ENCODE measurements at places on chromosomes 2 and 18. TPM values are rescaled to one million over a fixed set of nuclear protein-coding genes. Genes with fewer than 3 reads are reported as not detected.

DNA sequence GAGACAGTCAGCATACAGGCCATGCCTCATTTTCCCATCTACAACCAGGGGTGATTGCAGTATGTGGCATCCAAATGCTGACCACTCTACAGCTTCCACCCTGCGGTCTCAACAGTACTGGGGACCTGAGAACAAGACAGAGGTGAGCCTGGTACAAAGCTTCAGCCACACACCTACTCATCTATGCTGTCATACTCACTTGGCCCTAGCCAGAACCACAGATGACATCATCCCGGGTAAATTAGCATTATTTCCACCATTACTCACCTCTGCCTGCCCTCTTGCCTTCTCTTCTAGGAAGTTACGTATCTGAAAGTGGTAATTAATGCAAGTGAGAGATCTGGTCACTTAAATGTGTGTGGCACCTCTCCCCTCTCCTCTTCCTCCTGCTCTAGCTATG, 208.2 kb upstream of the ARL4C start:
- no peak for DNase-seq
- no peak overlapping the region for H3K4me3 ChIP-seq
- no peak overlapping the region for H3K27ac ChIP-seq
- H3K4me1 ChIP-seq, result no peaks in the 10 kb centered on the region
- H3K36me3 ChIP-seq, result no peaks in the 10 kb centered on the region

DNA sequence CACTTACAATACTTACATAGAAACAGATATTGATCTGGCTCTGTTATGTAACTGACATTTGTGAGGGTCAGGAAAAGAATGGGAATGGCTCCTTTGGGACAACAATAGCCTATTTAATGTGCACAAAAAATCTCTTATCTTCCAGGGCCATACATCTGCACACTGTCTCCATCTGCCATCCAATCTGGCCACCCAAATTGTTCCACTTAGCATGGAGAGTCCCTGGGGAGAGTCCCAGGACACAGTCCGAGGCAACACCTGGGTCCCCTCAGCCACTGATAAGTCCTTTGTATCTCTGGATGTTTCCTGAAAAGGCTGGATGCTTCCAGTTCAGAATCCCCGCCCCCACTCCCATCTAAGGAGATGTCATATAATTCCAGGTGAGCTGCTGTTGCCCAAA, 274.2 kb upstream of the NCKAP5 start:
- H3K4me1 ChIP-seq, result peaks cover 3% of the 10 kb centered on the region
- H3K4me3 ChIP-seq, result no peak overlapping the region
- no peaks in the 10 kb centered on the region for H3K36me3 ChIP-seq
- no peaks in the 10 kb centered on the region for H3K27me3 ChIP-seq

- H3K27ac ChIP-seq, result no peak overlapping the region
- H3K27me3 ChIP-seq, result no peaks in the 10 kb centered on the region
- peaks cover 16% of the 10 kb centered on the region for H3K36me3 ChIP-seq
Observed at GRCh38 chr2:84450288-84451227, 8.5 kb downstream of the SUCLG1 start.

DNA sequence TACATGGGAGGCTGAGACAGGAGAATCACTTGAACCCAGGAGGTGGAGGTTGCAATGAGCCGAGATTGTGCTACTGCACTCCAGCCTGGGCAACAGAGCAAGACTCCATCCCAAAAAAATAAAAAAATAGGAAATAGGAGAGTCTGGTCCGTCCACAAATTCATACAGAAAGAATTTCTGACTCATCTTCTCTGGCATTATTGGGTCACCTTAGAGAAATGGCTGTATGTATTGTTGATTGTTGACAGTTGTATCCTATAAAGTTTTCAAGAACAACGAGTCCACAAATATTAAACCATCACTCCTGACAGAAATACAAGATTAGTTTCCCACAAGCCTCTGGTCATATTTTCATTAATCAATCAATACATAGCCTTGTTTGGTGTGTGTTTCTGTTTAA, 20.4 kb downstream of the RBM43 start:
- no peaks in the 10 kb centered on the region for H3K27me3 ChIP-seq
- no peaks in the 10 kb centered on the region for H3K4me1 ChIP-seq
- no peak for DNase-seq
- no peak overlapping the region for H3K4me3 ChIP-seq
- H3K27ac ChIP-seq, result no peak overlapping the region

DNA sequence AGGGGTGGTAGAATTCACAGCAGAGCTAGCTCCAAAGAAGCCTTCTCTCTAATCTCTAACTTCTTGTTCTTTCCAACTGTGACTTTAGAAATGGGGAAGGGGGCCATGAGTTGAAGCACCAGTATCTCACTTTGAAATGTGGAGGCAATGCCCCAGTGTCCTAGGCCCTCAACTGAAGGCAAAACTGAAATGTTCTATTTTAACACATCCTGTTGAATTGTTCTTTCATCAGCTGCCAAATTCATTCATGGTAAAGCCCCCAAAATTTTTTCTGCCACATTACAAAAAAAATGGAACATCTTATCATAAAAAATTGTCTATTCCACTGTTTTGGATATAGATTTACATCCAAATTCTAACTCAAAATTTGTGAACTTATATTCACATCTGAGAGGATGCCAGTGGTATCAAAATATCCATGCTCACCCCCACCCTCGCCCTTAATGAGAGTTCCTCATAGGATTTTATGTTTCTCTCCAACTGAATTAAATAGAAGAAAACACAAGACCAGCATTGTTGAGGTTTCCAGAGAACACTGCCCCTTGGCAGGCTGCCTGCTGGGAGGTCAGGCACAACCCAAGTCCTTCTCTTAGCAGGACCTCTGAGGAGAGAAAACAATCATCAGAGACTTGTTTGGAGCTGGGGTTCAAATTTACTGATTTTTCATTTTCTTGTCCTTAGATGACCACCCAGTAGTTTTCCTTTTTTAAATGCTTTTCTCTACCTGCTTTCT, 147.4 kb upstream of the PGAP1 start:
- no peaks in the 10 kb centered on the region for H3K27me3 ChIP-seq
- H3K4me3 ChIP-seq, result no peak overlapping the region
- peaks cover 68% of the 10 kb centered on the region for H3K36me3 ChIP-seq
- DNase-seq, result no peak
- no peak overlapping the region for H3K27ac ChIP-seq
- peaks cover 2% of the 10 kb centered on the region for H3K4me1 ChIP-seq

- no peak overlapping the region for H3K4me3 ChIP-seq
- H3K27me3 ChIP-seq, result no peaks in the 10 kb centered on the region
Observed at GRCh38 chr2:157334797-157335196, 9.2 kb upstream of the ERMN start.

- H3K36me3 ChIP-seq, result no peaks in the 10 kb centered on the region
- no peaks in the 10 kb centered on the region for H3K4me1 ChIP-seq
- no peak overlapping the region for H3K4me3 ChIP-seq
- no peak overlapping the region for H3K27ac ChIP-seq
- DNase-seq, result no peak
Observed at GRCh38 chr2:26487192-26487591, 9.3 kb upstream of the OTOF start.

DNA sequence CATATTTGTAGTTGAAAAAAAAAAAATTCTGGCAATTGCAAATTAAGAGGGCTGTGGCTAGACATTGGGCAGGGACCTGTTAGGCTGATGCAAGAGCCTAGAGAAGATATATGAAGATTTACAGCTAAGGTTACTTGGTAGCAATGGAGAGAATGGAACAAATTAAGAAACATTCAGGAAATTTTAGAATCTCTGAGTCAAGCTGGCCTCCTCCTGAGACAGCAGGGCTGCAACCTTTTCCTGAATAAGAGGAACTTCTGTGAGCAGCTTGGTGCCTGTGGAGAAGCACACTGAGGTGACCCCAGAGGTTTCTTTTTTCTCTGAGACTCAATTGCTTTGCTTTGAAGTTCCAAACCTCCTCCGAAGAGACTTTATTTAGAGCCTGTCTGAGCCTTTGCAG, 118.6 kb upstream of the LRATD1 start:
- H3K4me1 ChIP-seq, result no peaks in the 10 kb centered on the region
- H3K36me3 ChIP-seq, result no peaks in the 10 kb centered on the region
- no peak for DNase-seq
- no peaks in the 10 kb centered on the region for H3K27me3 ChIP-seq
- H3K27ac ChIP-seq, result no peak overlapping the region

- no peak overlapping the region for H3K27ac ChIP-seq
- H3K4me1 ChIP-seq, result peaks cover 6% of the 10 kb centered on the region
- DNase-seq, result no peak
- no peak overlapping the region for H3K4me3 ChIP-seq
- no peaks in the 10 kb centered on the region for H3K27me3 ChIP-seq
Observed at GRCh38 chr2:159506764-159507440, 109.4 kb downstream of the BAZ2B start.

Gene EMILIN1
- total RNA-seq, result 0.37 TPM

Gene TNFAIP6
- not detected for total RNA-seq

Data from T-cell (primary cell).